GM03348 (cell line): ENCODE measurements at places on chromosomes 5 and 9.

GRCh38 chr9:35822926-35823325 lies 5.6 kb downstream of the FAM221B start:
- no peak for DNase-seq

GRCh38 chr5:175642998-175643397 lies 14.9 kb upstream of the HRH2 start:
- DNase-seq: no peak

DNA sequence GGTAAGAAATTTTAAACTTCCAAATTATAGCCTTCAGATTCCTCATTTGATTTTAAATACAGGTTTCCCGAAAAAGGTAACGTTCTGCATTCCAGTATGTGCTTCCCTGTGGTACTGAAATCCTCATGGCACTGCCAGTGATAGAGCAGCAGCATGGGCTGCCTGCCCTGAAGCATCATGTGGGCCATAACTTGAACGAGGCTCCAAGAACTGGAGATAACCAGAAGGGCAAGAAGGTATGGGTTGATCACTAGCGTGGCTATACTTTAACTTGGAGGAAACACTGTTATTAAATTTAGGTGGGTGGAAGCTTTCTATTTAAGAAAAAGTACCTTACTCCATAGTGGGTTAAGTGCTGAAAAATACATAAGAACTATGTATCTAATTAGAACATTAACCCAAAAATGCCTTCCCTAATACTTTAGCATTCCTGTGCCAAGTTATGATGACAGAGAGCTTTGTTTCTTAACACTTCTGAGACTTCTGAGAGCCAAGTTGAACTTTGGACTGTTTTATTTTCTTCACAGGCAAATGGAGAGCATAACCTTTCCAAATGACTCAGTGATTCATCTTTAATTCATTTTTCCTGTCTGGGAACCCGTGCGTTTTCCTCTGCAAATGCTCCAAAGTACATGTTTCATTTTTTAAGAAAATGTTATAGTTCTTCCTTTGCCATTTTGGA lies 191.5 kb upstream of the GNA14 start:
- DNase-seq: peak; percentile 56

- DNase-seq: no peak
Measured at GRCh38 chr9:115289757-115290208, 171.8 kb upstream of the TNC start.

GRCh38 chr9:37454238-37454637 lies 11.0 kb downstream of the ZBTB5 start:
- DNase-seq: no peak

- DNase-seq: no peak
Measured at GRCh38 chr9:12516573-12516972, 176.6 kb upstream of the TYRP1 start.

DNA sequence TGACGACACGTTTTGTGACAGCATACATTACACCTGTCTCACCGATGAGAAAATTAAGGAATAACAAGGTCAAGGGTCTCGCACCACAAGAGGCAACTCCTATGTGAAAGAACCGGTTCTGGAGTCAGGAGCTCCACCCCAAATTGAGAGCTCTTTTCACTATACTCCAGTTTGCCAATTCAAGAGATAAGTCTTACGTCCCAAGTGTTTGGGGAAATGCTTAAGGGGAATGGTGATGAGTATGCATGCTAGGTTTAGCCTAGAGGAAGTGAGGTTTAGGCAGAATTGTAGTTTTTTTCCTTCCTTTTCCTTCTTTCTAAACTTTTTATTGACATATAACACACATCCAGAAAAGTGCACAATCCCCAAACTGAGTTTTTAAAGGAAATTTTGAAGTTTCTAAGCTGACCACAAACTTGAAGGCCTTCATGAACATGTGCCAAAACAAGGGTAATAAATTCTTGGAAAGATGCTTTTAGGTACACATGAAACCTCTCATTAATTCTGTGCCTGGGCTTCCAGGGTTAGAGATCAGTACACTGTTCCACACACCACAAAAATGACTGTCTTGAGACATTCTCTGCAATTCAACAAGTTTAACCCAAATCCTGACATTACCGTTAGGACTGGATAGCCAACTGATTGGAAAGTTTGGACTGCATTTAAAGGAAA lies 127.6 kb upstream of the SLC1A3 start:
- no peak for DNase-seq

- DNase-seq: no peak
Measured at GRCh38 chr9:84238652-84239051, 101.9 kb downstream of the SLC28A3 start.

DNA sequence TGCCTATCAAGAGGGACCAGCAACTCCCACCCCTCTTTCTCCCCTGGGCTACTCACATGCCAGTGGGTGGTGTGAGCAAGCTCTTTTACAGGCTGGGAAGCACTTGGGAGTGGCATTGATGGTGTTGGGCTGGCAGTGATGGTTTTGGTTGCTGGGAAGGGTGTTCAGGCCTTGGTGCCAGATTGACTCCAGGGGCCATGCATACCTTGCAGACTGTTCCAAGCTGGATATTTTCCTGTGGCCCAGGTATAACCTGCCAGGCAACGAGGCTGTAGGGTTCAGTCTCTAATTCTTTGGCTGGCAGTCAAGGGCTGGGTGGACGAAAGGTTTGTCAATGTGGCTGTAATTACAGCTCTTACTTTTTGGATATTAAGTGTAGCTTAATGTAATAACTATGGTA lies 177.3 kb downstream of the MACROH2A1 start:
- DNase-seq: no peak

- DNase-seq: no peak
Measured at GRCh38 chr9:131271506-131271931, 4.8 kb downstream of the FAM78A start.

DNA sequence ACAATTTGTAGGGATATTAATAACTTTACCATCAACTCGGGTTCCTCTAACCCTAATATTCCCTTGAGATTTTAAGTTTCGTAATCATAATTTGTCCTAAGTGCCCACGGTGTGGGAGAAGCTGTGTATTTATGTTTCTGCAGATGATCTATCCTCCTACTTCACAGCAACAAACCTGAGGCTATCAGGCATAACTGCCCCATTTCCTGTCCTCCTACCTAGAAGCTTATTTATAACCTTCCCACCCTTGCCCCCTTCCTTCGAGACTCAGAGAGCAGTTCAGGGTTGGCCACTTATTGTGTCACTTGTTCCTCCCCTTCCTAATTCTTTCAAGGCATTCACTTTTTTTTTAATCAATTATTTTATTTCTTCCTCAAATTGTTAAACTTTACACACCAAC lies 29.6 kb upstream of the LCP2 start:
- no peak for DNase-seq
